Dorsolateral prefrontal cortex (tissue), 122 donors: ENCODE measurements at places on chromosomes 3 and 15.

DNA sequence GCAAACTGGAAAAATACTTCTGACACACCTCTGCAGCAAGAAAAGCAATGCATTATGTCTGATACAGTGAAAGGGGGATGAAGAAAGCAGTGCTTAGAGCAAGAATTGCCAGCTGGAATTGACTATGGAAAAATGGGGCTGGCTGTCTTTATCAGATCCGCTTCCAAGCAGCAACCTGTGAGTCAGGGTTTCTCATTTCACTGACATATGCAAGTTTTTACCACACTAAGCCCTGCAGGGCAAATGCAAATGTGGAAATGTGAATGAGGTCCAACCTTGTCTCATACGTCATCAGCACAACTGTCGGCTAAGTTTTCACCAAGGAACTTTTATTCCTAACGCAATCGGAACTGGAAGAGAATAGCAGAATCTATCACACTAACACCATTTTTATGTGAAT is 172.5 kb upstream of the GADL1 start:
- DNase-seq = no peak

- no peak for DNase-seq
These were observed 102.1 kb downstream of the RYK start for GRCh38 chr3:134148534-134148933.

DNA sequence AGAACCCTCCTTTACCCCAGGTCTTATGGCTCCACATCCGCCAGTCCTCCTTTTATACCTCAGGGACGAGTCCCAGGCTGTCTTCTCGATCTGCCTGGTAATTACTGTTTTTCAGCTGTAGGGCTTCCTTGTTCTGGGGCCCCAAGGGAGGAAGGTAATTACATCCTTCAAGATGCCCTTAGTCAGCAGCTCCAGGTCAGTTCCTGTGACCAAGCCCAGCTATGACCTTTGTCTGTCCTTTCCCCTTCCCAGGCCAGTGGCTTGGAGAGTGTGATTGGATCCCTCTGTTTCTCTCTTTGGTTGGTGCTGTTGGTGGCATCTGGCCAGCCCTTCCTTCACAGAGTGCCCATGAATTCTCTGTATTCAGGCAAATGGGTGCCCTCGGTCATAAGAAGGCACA is 92.6 kb downstream of the AAGAB start:
- no peak for DNase-seq

- DNase-seq = no peak
These were observed 117.7 kb downstream of the GABRG3 start for GRCh38 chr15:27088584-27089232.

DNA sequence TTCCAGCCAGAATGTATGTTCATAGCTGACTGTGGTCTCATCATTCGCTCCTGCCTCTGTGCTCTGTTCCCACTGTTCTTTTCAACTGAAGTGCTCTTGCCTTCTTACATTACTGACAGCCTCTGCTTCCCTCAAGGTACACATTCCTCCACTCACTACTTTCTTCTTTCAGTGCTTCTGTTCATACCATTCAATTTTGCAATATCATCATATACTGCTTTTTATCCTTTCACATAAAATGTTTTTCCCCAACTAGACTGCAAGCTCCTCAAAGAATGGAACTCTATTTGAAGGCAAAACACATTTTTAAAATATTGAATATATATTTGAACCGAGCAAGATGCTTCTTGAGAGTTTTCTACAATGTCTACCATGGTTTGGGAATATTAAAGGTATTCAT is 291.1 kb downstream of the CTNNB1 start:
- DNase-seq = no peak

DNA sequence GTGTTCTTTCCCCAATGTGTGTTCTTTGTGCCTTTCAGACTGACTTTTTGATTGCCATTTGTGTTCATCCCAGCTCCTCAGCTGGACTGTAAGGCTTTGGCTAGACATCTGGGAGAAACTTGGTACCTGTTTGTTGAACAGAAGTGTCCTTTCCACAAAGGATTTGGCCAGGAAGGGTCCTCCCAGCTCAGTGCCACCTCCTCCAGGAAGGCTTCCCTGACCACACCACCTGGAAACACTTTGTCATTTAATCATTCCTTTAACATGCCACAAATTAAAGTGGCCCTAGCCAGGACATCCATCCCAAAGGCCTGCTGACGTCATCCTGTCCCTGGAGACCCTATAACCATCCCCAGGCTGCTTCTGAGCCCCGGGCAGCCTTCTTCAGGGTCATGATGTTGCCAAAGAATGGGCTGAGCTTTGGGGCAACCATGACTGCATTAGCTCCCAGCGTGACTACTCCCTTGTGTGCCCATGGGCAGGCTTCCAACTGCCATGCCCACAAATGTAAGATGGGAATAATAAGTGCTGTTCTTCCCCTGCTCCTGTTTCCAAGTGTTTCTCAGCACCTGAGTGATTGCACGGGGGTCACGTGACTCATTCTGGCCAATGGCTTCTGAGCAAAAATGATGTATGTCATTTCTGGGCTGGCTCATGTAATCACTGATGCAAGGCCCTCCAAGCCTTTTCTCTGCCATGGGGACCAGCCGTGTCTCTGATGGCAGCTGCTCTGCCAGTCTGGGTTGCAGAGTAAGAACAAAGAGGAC is 112.5 kb upstream of the SMAD3 start:
- DNase-seq = no peak
